ENCODE measurements at places on chromosomes 3 and 15.

DNA sequence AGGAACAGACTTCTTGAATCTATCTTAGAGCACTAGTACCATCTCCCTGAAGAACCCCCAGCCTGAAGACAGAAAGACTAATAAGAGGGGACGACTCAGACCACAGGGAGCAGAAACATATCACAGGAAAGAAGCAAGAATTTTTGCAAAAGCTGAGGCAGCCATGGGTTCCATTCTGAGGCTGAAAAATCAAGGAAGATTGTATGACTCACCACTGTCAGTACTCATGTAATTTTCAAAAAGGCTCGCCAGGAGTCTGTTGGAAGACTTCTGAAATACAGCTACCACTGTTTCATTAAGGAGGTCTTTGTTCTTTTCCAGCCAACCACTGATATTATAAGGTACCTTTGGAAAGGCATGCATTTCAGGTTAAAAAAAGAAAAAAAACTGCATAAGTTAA, 47.5 kb downstream of the MYH15 start:
- DNase-seq = no peak

DNA sequence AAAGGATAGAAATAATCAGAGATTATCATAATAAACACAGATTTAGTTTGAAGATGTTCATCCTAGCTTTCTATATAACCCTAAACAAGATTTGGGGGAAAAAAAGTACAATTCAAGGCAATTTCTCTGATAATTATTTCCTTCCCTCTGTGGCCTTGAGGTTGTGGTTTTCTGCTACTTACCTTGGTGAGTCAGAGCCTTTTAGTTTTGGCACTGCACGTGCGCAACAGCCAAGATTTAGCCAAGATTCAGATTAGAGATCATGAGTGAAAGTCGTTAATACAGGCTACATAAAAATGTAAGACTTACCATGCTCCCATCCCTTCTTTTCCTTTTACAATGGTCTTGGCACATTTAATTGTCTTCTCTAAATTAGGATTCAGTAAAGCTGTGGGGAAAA, 6.7 kb downstream of the LYZL4 start:
- DNase-seq = no peak

GRCh38 chr3:149174901-149175300, 45.5 kb downstream of the HPS3 start:
- DNase-seq = no peak

GRCh38 chr3:189900578-189900977, 220.1 kb downstream of the P3H2 start:
- no peak for DNase-seq

DNA sequence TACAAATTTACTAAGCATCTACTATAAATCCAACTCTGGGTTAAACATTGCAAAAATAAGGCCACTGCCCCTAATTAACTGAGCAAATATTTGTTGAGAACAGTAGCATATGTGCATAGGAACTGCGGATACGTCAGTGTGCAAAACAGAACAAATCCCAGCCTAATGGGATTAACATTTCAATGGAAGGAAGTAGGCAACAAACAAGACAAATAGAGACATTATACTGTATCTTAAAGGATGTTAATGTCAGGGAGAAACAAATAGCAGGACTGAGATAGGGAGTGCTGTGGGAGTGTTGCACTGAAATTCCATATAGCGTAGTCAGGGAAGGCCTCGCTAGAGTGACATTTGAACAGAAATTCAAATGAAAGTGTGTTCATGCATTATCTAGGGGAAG, 89.7 kb upstream of the KCNAB1 start:
- DNase-seq = no peak

DNA sequence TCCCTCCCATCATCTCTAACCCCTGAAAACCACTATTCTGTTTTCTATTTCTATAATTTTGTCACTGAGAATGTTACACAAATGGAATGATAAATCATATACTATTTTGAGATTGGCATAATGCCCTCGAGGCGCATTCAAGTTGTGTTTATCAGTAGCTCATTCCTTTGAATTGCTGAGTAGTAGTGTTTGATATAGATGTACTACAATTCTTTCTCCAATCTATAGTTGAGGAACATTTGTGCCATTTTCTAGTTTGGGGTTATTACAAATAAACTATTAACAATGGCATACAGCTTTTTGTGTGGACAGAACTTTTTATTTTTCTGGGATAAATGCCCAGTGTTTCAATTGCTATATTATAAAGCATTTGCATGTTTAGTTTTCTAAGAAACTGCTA, 86.0 kb downstream of the CCR1 start:
- DNase-seq = no peak

GRCh38 chr3:11650391-11650790, 6.7 kb upstream of the VGLL4 start:
- DNase-seq = no peak

GRCh38 chr3:53161820-53162671, 1.0 kb downstream of the PRKCD start:
- peak; percentile 16 for DNase-seq

DNA sequence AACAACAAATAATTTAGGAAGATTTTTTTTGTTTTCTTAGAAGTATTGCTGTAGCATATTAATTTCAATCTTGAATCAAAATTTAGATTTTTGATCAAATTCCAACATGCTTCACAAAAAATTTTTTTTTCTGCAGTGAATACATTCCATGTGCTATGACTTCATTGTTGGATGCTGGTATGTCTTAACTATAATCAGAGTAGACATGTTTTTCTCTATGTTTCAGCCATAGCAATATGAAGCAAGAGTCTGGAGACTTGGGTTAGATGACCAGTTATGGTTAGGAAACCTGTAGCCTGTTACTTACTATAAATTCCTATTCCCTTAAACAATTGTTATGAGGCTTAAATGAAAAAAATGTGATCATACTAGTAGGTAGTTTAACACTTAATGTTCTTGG, 176.1 kb upstream of the CHL1 start:
- no peak for DNase-seq

DNA sequence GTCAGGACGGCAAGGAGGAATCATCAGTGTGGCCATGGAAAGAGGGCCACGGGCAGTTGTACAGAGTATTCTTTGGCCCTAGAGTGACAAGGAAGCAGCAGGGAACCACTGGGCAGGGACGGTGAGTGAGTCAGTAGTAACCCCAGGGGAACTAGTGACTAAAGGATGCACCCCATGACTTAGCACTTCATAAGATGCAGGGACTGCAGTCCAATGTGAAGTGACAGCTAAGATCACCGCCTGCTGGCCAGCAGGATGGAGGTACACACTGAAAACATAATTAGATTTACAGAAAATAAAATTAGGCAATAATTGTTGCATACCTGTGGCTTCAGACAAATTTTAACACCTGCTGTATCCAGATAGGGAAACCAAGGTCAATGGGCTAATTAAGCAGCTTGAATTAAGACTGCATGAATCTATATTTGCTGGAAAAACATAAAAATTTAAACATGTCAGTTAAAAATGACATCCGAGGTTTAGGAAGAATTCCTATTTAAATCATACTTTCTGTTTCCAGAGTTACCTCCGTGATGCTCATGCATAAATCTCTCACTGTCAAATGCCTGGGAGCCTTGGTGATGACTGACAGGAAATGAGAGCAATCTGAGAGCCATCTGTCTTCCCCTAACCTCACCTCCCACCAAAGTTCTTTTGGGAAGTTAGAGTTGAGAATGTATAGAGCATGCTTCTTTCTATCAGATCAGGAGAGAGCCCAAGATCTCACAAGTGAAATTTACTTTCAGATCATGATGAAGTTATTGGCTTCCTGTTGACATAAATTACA, 56.5 kb downstream of the DCLK3 start:
- peak; percentile 90 for DNase-seq

DNA sequence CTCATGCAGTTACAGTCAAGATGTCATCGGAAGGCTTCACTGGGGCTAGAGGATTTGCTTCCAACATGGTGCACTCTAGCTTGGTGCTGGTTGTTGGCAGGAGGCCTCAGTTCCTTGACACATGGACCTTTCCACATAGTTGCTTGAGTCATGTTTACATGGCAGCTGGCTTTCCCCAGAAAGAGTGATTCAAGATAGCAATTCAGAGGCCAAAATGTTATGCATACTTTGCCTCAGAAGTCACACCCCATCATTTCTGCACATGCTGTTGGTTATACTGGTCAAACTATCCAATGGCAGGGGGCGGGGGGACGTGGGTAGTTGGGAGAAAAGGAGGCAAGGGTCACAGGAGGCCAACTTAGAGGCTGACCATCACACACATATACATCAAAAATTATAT, 58.7 kb downstream of the FOXB1 start:
- DNase-seq = no peak
